ENCODE measurements at places on chromosomes 1 and 21.
A peak's percentile ranks its signal among the peaks of the same experiment; 100 is the strongest.

DNA sequence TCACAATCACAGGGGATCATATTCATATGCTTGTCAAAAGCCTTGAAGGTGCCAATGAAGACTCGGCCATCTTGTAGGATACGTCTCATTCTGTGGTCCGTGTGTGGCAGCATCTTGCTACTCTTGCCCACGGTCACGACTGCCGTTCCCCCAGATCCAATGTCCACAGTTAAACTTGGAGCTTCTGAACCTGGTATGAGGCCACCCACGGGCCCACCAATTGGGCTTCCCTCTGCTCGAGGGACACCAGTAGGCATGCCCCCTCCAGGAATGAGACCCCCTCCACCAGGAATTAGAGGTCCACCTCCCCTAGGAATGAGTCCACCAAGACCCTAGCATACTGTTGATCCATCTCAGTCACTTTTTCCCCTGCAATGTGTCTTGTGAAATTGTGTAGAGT, 39.6 kb downstream of the MORN1 start:
- DNase-seq, result no peak

DNA sequence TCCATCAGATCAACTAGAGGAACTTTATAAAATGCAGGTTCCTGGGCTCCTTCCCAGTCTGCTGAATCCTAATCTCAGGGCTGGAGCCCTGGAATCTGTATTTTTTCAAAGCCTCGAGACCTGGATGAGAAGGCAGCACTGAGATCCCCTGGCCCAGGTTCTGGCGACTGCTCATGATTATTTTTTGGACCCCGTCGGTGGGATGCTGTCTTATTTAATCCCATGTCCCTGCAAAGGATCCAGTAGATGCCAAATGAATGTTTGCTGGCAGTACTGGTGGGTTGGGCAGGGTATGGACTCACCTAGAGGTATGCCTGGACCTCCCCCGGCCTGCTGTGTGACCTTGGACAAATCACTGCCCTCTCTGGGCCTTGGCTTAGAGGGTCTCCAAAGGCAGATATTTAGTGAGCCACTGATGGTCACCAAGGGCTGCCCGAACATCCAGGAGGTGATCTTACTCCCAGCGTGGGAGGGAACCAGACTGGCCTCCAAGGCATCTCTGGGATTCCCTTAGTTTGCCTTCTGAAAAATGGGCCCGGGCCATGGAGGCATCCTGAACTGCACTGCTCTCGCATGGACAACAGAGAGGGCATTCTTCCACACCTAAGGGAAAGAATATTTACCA, 91.6 kb upstream of the RUNX3 start:
- DNase-seq, result no peak

- DNase-seq, result peak; percentile 23
These were observed 12.0 kb upstream of the FCAMR start for GRCh38 chr1:206982216-206982615.

- DNase-seq, result peak; percentile 37
These were observed at the start of gene SHISAL2A for GRCh38 chr1:52632732-52633290. Gene SHISAL2A (plus strand): TSS chr1:52633168. CDS start chr1:52633494, 326 bp downstream.

DNA sequence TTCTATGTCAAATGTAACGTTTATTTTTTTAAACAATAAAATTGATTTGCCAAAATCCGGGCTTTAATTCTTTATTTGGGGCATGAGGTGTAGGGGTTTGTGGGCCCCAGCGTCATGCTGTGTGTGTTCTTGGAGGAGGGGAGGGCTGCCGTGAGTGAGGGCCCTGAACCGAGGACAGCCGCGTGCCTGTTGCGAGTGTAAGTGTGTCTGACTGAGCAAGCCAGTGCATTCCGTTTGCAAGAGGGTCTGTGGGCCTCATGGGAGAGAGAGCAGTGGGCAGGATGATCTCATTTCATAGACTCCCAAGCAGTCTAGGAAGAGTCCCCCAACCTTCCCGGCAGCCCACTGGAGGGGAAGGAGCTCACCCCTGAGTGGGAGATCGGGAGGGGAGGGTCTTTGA, 21.4 kb upstream of the SPSB1 start:
- DNase-seq, result no peak

GRCh38 chr1:212700223-212700891, 717 bp upstream of the BATF3 start:
- peak; percentile 58 for DNase-seq

DNA sequence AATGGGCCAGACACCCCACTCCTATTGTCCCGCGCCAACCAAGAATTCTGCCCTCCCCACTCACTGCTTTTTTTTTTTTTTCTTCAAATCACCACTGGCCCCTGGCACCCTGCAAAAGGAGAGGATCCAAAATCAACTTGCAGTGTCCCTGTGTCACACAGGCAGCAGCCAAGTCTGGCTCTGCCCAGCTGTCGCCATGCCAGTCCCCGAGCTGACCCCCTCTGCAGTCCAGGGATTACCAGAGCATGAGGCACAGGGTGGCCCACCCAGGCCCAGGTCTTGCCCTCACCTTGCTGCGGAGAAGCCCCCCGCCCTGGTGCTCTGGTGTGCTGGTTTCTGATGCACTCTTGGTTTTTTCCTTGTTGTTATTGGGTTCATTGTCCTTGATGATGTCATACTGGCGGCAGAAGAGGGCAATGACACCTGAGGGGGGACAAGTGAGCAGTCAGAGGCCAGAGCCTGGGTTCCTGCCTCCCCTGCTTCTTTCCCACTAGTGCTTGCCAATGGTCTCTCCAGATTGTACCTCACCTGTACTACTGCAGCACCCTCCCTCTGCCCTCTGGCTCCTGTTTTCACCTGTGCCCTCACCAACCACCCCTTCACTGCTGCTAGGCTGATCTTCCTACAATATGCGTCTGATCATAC, 6.2 kb downstream of the FNDC5 start:
- no peak for DNase-seq

DNA sequence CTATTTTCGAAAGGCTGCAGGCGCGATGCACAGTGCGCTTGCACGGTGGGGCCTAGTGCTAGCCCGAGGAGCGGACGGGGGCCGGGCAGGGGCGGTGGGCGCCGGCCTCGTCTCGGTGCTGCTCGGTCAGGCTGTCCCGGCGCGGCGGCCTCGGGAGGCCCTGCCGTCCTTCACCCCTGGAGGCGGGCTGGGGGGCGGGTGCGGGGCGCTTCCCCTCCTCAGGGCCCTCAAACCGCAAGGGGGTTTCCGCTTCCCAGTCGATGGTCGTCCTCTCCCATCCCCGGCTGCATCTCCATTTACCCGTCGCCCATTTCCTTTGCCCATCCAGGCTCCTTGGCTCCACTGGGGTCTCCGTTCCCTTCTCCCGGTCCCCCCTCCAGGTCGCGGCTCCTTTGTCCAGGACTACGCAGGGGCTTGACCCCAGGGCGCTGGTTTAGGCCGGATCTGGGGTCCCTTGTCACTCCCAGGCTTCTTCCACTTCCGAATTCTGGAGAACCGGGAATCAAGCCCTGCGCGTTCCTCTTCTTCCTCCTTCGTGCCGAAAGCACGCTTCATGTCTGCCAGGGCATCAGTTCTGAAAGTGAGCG, 196.3 kb upstream of the LMO4 start:
- no peak for DNase-seq

- DNase-seq, result no peak
These were observed 543.5 kb downstream of the LMO4 start for GRCh38 chr1:87872189-87872588.

- no peak for DNase-seq
These were observed 63.7 kb upstream of the ABCG1 start for GRCh38 chr21:42155045-42155855.

GRCh38 chr1:5765997-5766913, 226.0 kb downstream of the NPHP4 start:
- no peak for DNase-seq

DNA sequence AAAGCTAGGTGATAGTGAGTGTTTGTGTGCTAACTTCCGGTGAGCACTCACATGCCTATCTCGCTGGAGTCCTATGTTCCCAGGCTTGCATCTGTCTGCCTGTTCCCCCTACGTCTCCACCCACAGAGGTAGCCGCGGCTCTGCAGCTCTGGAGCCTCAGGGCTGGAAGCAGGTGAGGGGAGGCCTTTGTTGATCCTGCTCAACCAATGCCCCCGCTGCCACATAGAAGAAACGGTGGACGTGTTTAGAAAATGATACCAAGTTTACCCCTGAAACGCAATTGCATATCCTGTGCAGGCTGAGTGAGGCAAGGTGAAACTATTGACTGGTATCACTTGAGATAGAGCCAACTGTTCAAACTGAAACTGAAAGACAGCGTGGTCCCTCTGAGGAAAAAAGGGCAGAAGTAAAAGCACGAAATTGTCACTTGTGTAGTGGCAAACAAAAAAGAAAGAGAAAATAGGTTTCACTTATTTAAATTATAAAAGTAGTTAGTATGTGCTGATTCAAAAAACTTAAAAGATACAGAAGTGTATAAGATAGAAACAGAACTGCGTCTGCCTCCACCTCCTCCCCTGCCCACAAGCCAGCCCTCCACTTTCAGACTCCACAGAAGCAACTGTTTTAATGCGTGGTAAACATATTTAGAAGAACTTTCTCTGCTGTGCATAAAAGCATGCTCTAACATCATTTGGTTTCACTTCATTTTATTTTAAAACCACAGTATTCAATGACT, 38.6 kb upstream of the ETS2 start:
- peak; percentile 41 for DNase-seq

DNA sequence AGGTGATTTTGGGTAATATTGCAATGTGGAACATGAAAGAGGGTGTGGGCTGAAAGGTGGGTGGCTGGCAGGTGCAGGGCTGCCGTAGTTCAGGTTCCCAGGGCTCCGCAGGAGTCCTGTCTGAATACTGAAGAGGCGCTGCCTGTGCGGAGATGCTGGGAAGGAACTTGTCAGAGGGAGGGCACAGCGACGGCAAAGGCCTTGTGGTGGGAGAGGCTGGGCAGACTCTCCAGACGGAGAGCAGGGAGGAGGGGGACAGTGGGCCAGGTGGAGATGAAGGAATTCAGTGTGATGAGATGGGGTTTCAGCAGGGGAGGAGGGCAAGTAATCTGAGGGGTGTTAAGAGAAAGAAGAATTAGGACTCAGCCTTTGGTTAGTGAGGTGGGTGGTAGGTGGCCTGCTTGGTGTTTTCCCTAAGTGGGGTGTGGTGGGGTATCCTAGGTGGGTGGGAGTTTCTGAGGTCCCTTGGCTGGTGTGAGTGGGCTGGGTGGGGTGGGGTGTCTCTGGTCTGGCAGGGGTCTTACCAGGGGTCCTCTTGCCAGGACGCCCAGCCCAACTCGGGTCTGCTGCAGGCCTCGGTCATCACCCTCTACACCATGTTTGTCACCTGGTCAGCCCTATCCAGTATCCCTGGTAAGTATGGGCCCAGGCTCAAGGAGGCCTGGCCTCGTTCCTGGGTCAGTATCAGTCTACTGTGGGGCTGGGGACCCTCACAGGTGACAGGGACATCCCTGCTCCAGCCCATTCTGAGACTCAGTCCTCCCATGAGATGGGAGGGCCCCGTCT, 15.6 kb downstream of the SERINC2 start:
- no peak for DNase-seq

GRCh38 chr1:109491372-109491771, 2.5 kb upstream of the CYB561D1 start:
- DNase-seq, result no peak

DNA sequence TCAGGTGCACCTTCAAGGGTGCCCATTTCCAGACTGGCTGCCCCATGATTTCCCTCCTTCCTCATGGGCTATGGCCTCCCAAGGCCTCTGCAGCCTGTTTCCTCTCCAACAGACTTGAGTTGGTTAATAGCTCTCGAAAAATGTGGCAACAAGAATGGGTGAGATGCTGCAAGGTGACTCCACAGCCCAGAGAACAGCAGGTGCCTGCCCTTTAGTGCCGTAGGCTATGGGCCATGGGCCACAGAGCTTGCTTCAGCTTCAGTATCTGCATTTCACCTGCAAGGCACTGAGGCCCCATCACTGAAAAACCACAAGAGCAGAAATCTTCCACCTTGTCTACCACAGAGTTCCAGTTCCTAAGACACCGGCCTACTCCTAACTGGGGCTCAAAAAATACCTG, 122.0 kb downstream of the ETS2 start:
- no peak for DNase-seq

GRCh38 chr1:52741259-52741658, 15.0 kb downstream of the ZYG11B start:
- no peak for DNase-seq

- no peak for DNase-seq
These were observed 37.4 kb downstream of the CFAP74 start for GRCh38 chr1:1966071-1966740.

Measured in stimulated activated CD8-positive, alpha-beta memory T cell treated with anti-CD3 and anti-CD28 coated beads, Interleukin-7, amount 100 ng/mL, for 48 hours (primary cell).